ELR (cell line): ENCODE measurements at places on chromosomes 5 and 9.

GRCh38 chr5:38265546-38266179, 7.3 kb downstream of the EGFLAM start:
- DNase-seq = peak; percentile 66

DNA sequence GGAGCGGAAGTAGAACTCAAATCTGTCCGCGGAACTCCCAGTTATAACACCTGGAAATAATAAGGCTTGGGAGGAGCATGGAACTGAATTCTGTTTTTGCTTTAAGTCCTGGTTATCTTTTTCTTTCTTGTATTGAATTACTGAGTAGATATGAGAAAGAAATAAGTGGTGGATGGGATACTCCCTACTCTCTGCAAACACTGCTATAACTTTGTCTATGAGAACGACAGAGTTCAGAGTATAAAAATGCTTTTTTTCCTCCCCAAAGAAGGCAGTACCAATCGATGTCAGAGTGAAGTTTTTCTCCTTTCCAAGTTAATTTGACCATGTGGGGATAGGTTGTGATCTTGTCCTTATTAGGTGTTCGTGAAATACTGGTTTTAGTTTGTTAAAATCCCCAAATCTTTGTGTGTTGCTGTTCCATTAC, 1.2 kb downstream of the RIC1 start:
- peak; percentile 53 for DNase-seq

DNA sequence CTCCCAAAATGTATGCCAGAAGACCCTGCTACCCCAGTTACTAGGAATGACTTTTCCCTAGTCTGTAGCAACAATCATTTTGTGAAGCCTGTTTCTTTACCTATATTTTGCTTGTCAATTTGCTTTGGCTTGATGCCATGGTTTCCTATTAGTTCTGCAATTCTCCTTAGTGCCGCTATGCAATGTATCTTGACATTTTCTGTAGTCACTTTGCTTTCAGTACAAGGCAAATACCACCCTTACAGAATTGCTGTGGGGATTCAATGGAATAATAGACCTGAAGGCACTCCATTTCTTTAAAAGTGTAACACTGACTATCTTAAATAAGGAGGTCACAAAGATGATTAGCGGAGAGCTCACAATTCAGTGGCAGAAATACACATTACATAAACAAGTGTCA, 291.1 kb downstream of the NR2F1-AS1 start:
- no peak for DNase-seq

DNA sequence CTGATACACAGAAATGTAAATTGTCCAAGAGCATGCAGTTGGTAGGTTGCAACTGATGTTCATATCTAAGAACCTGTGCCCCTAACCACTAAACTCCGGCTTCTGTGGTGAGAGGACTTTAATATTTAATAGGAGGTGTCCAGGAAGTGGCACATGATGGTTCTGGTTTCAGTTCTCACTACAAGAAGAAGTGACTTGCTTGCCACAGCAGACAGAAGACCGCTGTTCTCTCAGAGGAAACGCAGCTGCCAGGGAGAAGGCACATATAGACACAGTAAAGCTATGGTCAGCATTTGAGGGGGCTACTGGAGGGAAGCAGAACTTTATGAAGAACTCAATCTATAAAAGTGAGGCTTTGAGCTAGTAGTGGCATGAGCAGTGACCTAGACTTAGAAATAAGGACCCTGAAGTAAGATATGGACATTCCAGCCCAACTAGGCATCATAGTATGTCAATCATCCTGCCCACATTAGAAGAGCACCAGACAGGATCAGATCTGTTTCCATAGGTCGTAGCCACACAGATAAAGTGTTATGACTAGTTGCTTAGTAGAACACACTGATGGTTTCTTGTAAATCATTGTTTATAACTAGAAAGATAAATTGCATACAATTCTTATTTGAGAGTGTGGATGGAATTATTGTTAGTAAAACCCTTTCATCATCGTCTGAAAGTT, 36.4 kb upstream of the DAB2 start:
- DNase-seq = no peak

DNA sequence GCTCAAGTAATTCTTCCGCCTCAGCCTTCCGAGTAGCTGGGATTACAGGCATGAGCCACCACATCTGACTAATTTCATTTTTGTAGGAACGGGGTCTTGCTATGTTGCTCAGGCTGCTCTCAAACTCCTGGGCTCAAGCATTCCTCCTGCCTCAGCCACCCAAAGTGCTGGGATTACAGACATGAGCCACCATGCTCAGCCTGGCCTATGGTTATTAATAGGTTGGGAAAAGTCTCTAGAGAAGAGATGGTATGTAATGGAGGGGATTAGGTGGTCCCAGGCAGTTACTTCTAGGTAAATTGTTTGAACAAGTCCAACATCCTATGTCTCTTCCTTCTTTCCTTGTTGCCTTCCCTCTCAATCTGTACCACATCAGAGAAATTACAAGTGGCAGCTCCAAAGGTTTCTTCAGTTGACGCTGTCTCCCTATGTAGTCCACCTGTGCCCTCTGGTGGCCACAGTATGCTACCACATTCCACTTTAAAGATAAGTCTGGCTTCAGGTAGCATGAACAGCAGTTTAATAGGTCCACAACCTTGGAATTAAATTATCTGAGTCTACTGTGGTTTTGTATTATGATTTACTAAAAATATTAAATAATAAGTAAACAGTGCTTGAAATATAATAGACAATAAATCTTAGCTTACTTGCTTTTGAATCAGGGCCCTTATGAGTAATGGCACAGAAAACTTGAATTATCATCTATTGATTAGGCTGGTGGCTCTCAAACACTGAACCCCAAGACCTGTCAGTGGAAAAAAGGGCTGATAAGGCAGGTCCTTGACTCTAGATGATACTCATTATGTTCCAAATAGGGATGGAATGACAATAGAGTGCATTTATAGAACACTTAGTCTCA, 9.7 kb downstream of the TIGD6 start:
- peak; percentile 81 for DNase-seq

GRCh38 chr9:85310573-85310972, 431.2 kb downstream of the AGTPBP1 start:
- DNase-seq = no peak

- no peak for DNase-seq
Measured at GRCh38 chr5:136094189-136094912, 38.3 kb upstream of the SMAD5 start.

DNA sequence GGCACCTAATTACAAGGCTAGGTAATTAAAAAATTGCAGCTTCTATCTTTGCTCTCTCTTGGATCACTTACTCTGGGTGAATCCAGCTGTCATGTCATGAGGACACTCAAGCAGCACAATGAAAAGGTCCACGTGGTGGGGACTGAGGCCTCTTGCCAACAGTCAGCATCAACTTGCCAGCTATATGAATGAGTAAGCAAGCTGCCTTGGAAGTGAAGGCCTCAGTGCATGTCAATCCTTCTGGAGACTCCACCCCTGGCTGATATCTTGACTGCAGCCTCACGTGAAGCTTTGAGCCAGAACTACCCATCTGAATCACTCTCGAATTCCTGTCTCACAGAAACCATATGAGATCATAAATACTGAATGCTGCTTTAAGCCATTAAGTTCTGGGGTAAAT, 140.5 kb downstream of the SNX18 start:
- peak; percentile 85 for DNase-seq

DNA sequence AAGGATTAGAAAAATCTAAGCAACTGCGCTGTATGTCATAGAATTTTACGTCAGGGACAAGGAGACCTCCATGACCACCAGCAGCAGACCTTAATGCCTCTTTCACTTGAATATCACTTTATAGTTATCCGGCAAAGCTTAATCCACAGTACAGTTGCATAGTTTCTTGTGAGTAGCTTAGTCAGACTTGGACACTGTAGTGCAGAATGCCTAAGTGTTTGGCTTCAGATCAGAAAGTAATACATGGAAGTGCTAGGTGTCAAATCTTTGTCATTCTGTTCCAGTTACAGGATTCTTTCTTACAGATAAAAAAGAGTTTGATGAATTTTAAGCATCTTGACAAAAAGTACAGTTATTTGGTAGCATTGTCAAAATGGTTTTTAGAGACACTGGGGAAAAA, 239.9 kb upstream of the PAPPA start:
- DNase-seq = no peak

DNA sequence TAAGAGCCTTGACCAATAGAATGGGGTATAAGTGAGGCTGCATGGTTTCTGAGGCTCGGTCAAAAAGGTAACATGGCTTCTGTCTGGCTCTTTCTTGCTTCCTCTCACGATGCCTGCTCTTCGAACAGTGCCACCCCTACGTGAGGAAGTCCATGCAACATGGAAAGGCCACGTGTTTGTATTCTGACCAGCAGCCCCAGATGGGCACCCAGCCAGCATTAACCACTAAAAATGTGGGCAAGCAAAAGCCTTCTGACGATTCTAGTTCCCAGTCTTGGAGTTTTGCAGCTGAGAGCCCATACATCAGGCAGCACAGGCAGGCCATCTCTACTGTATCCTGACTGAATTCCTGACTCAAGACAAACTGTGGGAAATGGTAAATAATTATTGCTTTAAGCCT, 24.2 kb upstream of the NREP start:
- DNase-seq = no peak

DNA sequence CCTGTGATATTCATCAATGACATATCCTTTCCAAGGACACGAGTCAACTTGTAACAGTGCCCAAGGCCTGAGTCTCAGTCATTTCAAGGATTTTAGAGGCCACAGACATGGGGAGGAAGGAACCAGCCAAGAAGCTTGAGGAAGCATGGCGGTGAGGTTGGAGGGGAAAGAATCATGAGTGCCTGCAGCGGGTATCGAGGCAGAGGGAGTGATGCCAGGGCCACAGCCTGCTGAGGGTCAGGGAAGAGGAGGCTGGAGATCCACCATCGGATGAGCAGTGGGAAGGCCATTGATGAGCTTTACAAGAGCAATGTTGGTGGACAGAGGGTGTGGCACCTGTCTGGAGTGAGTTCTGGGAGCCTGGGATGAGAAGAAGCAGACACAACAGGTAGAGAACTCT, 88.5 kb upstream of the IER5L start:
- no peak for DNase-seq

GRCh38 chr5:86814907-86815306, 197.2 kb downstream of the COX7C start:
- DNase-seq = no peak

GRCh38 chr9:5892456-5893133, 1.9 kb downstream of the MLANA start:
- no peak for DNase-seq
